ENCODE measurements at places on chromosomes 5 and 9.

DNA sequence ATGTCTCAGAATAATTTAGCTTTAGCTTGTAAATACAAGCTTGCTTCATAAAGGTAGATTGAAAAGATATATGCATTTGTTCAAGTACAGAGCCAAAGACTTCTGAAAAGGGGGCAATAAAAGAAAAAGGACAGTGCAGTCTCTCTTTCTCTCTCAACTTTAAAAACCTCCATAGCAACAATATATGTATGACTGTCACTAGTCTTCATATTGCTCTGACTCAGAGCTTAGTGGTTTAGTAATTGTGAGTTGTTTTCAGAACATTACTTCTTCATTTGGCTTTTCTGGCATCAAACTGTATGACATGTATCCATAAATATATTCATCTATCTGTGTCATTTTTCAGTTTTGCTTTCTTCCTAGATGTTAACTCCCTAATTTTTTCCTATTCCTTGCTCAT lies 194.6 kb upstream of the KIF2A start:
- DNase-seq: no peak

- DNase-seq: no peak
Measured at GRCh38 chr9:121367306-121368137, 2.5 kb downstream of the STOM start.

DNA sequence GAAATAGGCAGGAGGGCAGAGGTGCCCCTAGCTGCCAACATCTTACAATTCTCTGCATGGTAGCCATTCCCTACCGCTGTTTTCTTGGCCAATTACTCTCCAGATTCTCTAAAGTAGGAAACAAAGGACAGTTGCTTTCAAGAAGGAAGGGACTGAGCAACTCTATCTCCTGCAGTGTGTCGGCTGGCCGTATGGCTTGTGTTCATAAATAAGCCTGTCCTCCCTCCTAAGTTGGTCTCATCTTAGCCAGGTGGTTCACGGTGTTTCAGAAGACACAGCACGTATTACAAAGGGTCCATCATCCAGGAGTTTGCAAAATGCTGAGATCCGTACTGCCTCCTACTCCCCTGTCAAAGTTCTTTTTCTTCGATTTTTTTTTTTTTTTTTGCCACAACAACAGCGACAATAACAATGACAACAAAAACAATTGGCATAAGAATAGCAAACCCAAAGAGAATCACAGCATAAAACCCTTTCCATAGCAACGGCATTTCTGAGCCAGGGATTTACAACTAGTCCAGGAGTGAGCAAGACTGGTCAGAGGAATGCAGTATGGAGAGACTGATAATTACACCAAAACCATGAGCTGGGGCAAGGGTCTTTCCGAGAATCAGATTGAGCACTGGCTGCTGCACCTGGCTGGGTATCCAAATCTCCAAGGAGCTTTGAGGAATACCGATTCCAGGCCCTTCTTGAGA lies 212.8 kb downstream of the SLIT3 start:
- DNase-seq: no peak

- DNase-seq: no peak
Measured at GRCh38 chr5:147956064-147956841, 49.9 kb upstream of the C5orf46 start.

- peak; percentile 33 for DNase-seq
Measured at GRCh38 chr5:10856683-10857337, 95.8 kb upstream of the DAP start.

DNA sequence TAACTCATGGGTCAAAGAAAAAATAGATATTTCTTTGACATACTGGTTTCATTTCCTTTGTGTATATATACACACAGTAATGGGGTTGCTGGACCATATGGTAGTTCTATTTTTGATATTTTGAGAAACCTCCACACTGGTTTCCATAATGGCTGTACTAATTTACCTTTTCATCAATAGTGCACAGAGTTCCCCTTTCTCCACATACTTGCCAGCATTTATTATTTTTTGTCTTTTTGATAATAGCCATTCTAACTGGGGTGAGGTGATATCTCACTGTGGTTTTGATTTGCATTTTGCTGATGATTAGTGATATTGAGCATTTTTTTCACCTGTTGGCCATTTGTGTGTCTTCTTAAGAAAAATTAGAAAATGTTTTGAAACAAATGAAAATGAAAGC lies 78.4 kb upstream of the CKMT2 start:
- no peak for DNase-seq

DNA sequence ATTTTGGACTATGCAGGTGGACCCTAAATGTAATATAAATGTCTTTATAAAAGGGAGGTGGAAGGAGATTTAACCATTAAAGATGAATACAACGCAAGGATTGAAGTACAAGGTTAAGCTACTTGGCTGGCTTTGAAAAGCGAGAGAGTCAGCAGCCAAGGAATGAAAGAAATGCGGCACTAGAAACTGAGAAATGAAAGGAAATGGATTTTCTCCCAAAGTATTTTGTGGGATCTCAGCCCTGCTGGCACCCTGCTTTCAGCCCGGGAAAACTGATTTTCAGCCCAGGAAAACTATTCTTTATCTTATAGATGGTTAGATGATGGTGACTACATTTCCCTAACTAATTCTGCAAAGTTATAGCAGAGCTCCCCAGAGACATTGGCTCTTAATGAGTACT lies 1349.6 kb upstream of the C9orf72 start:
- no peak for DNase-seq

GRCh38 chr9:5593904-5594303 lies 35.0 kb upstream of the RIC1 start:
- DNase-seq: no peak

- no peak for DNase-seq
Measured at GRCh38 chr5:130237721-130238120, 333.5 kb downstream of the CHSY3 start.

DNA sequence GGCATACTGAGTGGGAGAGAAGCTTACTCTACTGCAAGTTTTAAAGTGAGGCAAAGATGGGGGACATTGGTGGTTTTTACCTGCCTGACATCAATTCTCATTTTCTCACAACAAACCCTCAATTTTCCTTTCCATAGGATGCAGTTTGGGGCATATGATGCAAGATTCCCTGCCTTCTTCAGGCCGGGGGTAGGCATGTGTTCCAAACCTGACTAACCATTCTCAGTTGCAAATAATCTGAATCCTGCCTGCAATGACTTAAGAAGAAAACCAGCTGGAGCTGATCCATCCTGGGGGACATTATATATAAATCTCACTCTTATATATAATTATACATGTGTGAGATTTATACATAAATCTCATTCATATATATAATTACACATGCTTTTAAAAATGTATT lies 223.6 kb upstream of the EFNA5 start:
- no peak for DNase-seq

- no peak for DNase-seq
Measured at GRCh38 chr9:124673063-124673462, 98.0 kb downstream of the NR6A1 start.

DNA sequence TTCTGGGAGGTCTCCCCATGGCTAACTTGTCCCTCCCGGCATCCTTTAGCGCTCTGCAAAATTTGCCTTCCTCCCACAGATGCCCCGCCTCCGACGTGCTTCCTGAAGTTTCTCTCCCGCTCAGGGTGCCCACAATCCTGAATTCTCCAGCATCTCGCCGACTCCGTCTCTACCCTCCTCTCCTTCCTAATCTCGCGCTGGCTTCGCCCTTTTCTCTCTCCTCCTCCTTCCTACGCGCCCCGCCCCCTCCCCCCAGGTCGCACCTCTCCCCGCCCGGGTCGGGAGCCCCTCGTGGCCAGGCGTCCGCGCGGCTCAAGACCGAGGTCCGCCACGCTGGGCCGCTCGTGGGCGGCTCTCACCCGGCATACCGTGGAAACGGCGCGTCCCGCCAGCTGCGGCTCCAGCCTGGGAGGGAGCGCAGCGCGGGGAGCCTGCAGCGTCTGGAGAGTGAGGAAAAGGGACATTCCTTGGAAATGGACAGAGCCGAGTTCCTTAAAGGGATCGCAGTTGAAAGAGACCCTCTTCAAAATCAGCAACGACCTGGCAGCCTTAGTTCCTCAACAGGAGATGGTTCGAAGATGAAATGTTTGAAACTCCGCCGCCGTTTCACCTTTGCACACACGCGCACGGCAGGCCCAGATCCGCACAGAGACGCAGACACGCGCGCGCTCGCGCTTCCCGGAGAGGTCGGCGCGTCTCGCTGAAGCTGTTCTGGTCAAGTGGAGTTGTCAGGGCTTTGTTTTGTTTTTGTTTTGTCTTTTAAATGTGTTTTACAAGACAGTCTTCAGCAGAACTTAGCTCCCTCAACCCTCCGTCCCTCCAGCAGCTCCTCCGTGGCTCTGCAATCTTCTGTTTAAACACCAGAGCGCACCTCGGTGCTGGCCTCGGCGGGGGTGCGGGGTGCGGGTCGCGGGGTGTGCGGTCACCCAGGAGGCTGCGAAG lies 5.0 kb upstream of the IRX2 start:
- no peak for DNase-seq

- DNase-seq: no peak
Measured at GRCh38 chr9:125964702-125965225, 217.6 kb downstream of the PBX3 start.

- DNase-seq: no peak
Measured at GRCh38 chr9:110191615-110192014, 16.3 kb downstream of the C9orf152 start.
